ENCODE measurements at places on chromosomes 4 and X. TPM values are rescaled to one million over a fixed set of nuclear protein-coding genes. Genes with fewer than 3 reads are reported as not detected.

- no peak for DNase-seq
Measured at GRCh38 chr4:119750771-119751170, 122.2 kb upstream of the PDE5A start.

GRCh38 chr4:41533680-41534079 is 4.3 kb upstream of the LIMCH1 start:
- no peak for DNase-seq

DNA sequence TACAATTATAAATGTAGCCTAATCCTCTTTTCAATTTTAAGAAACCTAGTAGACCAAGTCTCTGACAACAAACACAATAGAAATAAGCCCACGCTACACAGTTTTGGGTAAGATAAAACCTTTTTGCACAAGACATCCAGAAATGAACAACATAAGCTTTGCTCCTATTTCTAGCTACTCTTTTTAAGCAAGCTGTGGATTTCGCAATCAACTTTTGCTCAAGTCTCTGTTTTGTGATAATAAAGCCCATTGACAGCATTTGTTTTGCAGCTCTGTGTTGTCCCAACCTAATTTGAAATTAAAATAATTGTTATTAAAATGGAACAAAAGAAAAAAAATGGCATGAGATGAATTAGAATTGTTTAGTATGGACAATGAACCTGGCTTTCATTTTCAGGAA is 287.9 kb upstream of the PUDP start:
- no peak for DNase-seq

- no peak for DNase-seq
Measured at GRCh38 chr4:56231410-56231809, 155.9 kb downstream of the AASDH start.

GRCh38 chr4:87570290-87570805 is 38.0 kb upstream of the DSPP start:
- no peak for DNase-seq

- peak; percentile 38 for DNase-seq
Measured at GRCh38 chrX:111519215-111519614, 7.8 kb downstream of the SERTM2 start.

GRCh38 chrX:132508834-132509233 is 20.0 kb upstream of the MBNL3 start:
- no peak for DNase-seq

DNA sequence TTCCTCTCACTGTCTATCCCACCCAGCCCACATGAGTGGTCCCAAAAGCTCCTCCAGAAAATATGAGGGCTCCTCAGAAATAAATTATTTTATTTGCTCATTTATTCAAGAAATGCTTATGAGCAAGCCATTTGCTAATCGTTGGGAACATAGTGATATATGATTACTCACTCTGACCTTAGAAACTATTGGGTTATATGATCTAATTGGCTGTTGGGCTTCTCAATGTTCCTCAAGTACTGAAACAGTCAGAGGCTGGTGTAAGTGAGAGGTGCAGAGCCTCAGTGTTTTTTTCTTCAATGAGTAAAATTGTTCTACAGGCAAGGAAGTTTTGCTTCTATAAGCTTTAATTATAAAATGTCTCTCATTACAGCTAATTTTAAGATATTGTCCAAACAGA is 893.8 kb upstream of the INTU start:
- DNase-seq, result no peak

DNA sequence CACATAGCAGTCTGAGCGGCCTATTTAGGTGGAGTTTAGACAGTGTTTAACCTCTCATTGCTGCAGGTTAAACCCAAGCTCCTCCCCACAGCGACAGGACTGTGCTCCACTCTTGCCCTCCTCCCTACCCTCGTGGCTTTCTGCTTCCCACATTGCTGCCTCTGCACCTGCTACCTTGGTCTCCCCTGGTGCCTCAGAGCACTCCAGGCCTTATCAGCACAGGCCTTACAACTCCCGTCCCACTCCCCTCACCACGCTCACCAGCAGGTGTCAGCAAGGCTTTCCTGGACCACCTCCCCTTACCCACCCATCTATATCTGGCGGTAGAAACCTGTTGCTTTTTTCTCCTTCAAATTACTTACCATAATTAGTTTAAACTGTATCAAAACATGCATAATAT is 18.6 kb downstream of the HELT start:
- no peak for DNase-seq

DNA sequence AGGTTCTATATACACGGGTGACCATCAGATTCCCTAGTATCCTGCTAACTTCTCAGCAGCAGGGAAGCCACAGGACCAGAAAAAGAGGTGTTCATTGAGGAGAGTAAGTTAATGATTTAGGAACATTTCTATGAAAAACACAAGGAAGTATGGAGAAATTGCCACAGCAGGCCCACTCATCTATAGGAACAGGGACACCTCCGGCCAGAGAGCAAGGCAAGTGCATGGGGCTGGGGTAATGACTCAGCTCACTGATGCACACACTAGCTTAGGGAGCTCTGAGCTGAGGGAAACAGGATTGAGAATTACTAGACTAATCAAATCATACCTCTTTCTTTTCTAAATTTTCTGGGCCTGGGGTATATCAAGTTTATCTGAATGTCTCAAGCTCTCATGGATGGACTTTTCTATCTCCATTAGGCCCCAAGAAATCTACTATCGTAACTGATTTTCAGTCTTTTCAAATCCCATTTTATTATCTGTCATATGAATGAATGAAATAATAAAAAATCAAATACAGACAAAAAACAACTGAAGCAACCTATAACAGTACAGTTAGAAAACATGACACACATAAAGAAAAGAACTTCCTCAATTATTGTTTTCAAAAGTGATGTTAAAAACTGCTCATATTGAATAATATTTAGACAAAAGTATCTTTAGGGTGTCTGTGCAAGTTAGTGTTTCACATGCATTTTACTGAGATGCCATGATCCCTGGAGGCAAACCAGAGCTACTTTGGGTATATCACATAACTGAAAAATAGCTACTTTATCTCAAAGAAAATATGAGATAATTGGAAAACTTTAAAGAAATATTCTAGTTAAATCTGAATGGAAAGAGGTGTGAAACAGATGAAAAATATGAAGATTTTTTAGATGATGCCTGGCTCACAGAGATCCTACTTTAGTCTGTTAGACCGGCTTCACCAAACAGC is 89.8 kb downstream of the FBXO8 start:
- no peak for DNase-seq

DNA sequence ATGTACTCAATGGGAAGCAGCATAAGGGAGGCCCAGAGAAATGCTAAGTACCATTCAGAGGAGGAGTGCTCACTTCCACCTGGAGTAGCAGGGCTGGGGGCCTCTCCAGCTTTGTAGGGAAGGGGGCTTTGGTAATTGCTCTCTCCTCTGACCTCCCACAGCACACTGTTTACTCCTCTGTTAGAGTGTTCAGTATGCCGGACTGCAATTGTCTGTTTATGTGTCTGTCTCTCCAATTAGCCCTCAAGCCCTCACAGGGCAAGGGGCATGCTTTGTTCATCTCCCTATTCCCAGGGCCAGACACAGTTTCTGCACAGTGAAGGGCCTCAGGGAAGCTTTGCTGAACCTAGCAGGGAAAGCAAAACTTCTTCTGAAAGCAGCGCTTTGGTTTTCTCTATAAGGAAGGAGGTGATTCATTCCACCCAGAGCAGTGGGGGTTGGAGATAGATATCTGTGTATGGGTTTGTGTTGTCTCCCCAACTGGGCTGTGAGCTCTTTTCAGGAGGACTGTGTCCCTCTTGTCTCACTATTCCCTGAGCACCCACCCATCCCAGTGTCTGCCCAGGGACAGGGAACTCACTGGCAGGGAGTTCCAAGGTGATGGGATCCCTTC is 50.0 kb upstream of the VMA21 start:
- no peak for DNase-seq

DNA sequence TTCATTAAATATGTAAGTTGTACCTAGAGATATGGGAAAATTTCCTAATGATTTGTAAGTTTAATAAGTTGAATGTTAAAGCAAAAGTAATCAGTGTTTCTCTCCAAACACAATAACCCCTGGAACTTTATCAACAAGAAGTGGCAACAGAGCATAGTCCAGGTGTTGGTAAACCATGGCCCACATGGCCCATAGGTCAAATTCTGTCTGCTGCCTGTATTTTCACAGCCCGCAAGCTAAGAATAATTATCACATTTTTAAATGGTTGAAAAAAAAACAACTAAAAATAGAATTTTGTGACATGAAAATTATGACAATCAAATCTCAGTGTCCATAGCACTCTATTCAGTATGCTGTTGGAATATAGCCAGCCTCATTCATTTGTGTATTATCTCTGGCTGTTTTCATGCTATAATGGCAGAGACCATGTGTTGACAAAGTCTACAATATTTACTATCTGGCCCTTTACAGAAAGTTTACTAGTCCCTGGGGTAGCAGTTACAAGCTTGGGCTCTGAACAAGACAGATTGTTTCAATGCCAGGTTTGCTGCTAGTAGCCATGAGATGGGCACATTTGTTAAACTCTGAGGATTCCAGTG is 395.8 kb downstream of the GASK1B start:
- DNase-seq, result no peak

DNA sequence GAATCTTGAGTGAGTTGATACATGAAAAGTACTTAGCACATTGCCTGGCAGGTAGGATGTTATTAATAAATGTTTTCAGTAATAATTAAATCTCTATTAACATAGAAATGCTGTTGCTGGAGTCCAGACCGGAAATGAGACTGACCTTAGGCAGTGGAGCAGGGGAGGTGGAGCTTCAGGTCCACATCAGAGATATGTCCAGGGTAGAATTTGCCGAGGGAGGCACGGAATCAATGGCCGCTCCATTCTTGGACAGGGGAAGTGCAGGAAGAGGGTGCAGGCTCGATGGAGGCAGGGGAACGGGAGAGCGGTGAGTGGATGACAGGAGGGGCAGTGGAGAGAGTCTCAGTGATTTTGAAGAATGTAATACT is 107.3 kb downstream of the GATB start:
- DNase-seq, result no peak

DNA sequence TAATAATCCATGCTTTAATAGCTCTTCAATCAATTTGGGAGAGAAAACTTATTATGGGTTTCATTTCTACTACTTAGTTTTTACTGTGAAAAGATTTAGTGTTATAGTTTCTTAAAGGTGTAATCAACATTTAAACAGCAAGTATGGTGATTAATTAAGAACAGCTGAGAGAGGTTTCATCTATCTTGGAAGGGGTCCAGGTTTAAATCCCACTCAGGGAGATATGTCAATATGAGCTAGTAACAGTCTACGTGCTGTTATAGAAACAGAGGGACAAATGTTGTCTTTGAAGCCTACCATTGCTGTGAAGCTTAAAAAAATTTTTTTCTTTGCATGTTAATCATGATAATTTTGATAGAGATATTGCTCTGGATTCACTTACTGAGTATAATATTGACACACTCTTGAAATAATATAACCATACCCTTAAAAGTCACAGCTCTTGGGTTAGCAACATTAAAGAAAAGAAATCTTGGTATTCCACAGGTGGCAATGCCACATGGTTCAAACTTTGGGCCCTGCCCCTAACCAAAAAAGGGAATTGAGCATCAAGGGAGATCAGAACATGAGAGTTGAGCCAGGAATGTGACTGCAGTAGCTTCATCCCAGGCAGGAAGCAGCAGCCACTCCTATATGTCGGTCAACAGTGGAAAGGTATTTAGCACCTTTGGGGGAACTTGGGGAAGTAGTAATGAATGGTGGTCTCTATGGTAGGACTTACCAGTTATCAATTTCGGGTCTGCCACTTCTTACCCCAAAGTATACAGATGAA is 107.8 kb downstream of the ANK2 start:
- DNase-seq, result no peak

- DNase-seq, result no peak
Measured at GRCh38 chr4:170374770-170375169, 285.0 kb upstream of the AADAT start.

- no peak for DNase-seq
Measured at GRCh38 chrX:21741869-21742701, 15.8 kb downstream of the SMPX start.

DNA sequence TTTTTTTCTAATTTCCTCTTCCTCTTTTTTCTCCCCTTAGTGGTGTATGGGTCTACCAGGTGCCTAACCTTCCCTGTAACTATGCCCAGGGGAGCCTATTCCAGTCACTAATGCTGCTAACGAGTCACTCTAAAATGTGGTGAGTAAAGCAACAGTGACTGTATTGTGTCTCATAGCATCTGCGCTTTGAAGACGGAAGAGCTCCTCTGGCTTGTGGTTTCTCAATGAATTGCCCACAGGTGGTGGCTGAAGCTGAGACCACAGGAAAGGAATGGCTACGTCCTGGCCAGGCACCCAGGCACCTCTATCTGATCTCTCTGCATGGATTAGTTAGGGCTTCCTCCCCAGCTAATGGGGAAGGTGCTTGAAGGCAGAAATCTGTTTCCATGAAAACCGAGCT is 763.5 kb upstream of the FRG1 start:
- DNase-seq, result no peak

DNA sequence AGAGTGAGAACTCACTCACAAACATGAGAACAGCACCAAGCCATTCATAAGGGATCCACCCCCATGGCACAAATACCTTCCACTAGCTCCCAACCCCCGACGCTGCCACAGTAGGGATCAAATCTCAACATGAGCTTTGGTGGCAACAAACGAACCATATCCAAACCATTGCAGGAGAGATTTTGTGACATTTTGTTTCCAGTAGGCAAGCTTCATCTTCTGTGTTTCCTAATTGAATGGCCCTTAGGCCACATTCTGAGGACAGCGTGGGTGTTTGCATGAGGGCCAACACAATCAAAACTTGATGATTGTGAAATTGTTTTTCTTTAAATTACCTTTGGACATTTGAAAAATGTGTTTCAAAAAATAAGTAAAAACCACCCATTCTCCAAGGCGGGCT is 102.6 kb upstream of the LNX1 start:
- DNase-seq, result no peak

DNA sequence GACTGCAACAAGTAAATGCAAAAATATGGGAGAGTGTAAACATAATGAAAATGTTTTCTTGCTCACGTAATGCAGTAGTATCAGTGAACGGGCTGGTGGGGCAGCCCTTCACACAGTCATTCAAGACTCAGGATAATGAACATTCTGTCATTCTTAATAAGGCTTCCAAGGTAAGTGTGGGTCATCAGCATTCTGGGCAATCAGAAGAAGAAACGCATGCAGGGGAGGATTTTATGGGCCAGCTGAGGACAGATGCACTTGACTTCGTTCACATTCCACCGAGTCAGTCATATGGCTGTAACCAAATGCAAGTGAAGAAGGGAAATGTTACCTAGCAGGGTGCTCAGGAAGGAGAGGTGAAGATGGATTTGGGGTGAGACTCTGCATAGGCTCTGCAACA is 68.0 kb upstream of the MAP9 start:
- DNase-seq, result no peak

- no peak for DNase-seq
Measured at GRCh38 chr4:178395798-178396197, 953.6 kb upstream of the AGA start.

The MTTP gene
- total RNA-seq, result not detected

The SHISA3 gene
- total RNA-seq, result not detected

The CSAG2 gene
- not detected for total RNA-seq

The FGB gene
- not detected for total RNA-seq

The VEGFC gene
- 19.0 TPM for total RNA-seq

The ABCG2 gene
- total RNA-seq, result 11.9 TPM

The SH3D19 gene
- 6.9 TPM for total RNA-seq

The CYTL1 gene
- total RNA-seq, result 0.76 TPM

The ODAM gene
- total RNA-seq, result not detected

The DUX4 gene
- not detected for total RNA-seq

The RHOXF2 gene
- total RNA-seq, result not detected

The MAOB gene
- not detected for total RNA-seq

The ZNF157 gene
- not detected for total RNA-seq

The MAP9 gene
- 3.1 TPM for total RNA-seq

The BEX4 gene
- total RNA-seq, result 0.74 TPM

The TAB3 gene
- total RNA-seq, result 11.1 TPM

Measured in SJSA1 (cell line).